ENCODE measurements at places on chromosomes 3 and 15. TPM values are rescaled to one million over a fixed set of nuclear protein-coding genes. Genes with fewer than 3 reads are reported as not detected.

Gene SLC9C1
- 0.49 TPM for total RNA-seq

Gene PXYLP1
- total RNA-seq = 5.4 TPM

Gene PEX5L
- total RNA-seq = not detected

Gene PLA2G4B
- 24.3 TPM for total RNA-seq

Gene GATM
- total RNA-seq = 18.2 TPM

Gene HSPBAP1
- total RNA-seq = 49.2 TPM

Gene TM6SF1
- 1.6 TPM for total RNA-seq

Gene NANOGP8
- total RNA-seq = not detected

Gene RETNLB
- total RNA-seq = not detected

Gene MON1A
- 5.6 TPM for total RNA-seq

Gene FMN1
- 1.2 TPM for total RNA-seq

Gene GRAMD2A
- not detected for total RNA-seq

Gene NOX5
- total RNA-seq = not detected

Gene DGKG
- total RNA-seq = 10.9 TPM

Gene SLC12A6
- total RNA-seq = 141 TPM

Gene SOX2
- total RNA-seq = not detected

Gene GNAI2
- 302 TPM for total RNA-seq

Gene HIGD2B
- total RNA-seq = 1.4 TPM

Gene LHFPL4
- not detected for total RNA-seq

Gene AADACL2
- not detected for total RNA-seq

Gene MKRN2OS
- total RNA-seq = not detected

Gene LYZL4
- total RNA-seq = not detected

Gene TM4SF1
- not detected for total RNA-seq

Gene ISLR2
- not detected for total RNA-seq

Gene ALDH1L1
- total RNA-seq = not detected

Gene MYRIP
- 0.10 TPM for total RNA-seq

Gene SLC38A3
- not detected for total RNA-seq

Gene PLCB2
- 166 TPM for total RNA-seq

Gene HRH1
- total RNA-seq = not detected

Gene RTP1
- not detected for total RNA-seq

Gene FAM3D
- total RNA-seq = not detected

Gene TICRR
- not detected for total RNA-seq

Gene NPAP1
- total RNA-seq = not detected

Gene MORC1
- not detected for total RNA-seq

Data from B cell (primary cell).